ENCODE measurements at places on chromosomes 3 and 15.

DNA sequence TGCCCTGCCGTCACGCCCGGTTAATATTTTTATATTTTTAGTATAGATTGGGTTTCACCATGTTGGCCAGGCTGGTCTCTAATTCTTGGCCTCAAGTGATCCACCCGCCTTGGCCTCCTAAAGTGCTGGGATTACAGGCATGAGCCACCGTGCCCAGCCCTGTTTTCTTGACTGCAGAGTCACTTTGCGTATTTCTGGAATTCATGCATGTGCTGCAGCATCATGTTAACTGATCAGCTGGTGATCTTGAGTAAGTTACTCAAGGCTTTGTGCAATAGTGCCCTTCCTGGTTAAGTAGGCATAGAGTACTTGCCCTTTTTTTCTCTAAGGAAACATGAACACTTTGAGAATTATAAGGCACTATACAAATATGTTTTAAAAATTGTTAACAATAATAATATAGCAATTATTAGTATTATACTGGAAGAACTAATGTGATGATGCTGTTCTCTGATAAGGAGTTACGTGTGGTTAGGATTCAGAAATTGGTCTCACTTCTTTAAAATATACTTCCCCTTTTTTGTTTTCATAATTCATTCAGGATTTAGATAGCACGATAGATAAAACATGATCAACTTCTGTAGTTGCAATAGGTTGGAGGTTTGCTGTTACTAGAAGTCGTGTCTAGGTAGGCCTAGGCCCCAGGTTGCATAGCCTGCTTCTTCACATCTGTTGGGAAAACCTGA is 33.6 kb downstream of the GPR171 start:
- DNase-seq = peak; percentile 38

GRCh38 chr3:74273091-74273490 is 341.4 kb downstream of the CNTN3 start:
- DNase-seq = no peak

DNA sequence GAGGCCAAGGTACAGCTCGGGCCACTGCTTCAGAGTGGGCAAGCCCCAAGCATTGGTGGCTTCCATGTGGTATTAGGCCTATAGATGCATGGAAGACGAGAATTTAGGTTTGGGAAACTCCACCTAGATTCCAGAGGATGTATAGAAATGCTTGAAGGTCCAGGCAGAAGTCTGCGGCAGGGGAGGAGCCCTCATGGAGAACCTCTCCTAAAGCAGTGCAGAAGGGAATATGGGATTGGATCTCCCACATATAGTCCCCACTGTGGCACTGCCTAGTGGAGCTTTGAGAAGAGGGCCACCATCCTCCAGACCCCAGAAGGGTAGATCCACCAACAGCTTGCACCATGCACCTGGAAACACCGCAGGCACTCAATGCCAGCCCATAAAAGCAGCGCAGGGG is 48.1 kb upstream of the XXYLT1 start:
- DNase-seq = no peak

DNA sequence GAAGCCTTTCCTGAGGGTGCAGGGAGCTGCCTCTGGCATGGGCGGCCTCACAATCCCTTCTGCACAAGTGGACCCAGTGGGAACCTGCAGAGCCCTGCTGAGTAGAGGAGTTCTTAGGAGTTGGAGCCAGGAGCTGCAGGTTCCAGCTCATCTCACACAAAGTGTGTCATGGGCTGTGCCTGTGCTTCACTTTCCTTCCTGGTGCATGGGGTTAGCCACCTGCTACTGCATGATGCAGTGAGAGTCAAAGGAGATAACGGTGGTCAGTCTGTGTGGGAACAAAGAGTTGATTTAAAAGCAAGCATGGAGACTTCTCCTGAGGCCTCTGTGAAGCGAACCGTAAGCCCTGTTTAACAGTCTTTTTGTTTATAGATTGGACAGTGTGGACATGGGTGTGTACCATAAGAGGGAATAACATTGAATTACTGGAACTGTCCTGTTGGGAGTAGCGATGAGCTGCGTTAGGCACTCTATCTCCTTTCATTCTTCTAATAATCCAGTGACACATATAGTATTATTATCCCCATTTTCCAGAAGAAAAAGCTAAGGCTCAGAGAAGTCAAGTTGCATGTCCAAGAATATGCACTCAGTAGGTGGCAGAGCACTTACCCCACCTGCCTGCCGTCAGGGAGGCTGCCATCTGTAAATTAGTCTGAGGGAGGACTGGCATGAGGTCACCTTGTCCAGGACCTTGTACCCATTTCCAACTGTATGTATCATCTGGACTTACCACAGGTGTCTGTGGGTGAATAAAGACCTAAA is 68.7 kb upstream of the PRR23C start:
- DNase-seq = no peak

GRCh38 chr3:153633407-153633806 is 471.4 kb downstream of the RAP2B start:
- DNase-seq = no peak

- DNase-seq = no peak
Observed at GRCh38 chr3:87390821-87391220, 114.4 kb upstream of the POU1F1 start.

GRCh38 chr3:177279118-177279815 is 82.0 kb upstream of the TBL1XR1 start:
- no peak for DNase-seq

DNA sequence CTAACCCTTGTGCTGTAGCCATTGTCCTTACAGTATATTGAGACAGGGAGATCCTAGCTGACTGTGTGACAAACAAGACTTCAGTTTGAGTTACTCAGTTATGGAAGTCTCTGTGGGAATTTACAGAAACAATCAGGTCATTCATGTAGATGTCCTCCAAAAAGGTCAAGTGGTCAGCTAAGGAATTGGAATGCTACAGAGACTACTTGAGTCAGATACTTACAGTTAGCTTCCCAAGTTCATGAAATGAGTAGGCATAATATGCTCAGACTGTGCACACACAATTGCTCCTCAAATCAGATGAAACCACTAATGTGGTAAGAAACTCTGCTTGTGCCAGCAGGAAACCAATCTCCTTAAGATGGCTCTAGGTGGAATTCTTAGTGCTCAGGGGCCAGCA is 985.7 kb downstream of the NSUN3 start:
- no peak for DNase-seq

DNA sequence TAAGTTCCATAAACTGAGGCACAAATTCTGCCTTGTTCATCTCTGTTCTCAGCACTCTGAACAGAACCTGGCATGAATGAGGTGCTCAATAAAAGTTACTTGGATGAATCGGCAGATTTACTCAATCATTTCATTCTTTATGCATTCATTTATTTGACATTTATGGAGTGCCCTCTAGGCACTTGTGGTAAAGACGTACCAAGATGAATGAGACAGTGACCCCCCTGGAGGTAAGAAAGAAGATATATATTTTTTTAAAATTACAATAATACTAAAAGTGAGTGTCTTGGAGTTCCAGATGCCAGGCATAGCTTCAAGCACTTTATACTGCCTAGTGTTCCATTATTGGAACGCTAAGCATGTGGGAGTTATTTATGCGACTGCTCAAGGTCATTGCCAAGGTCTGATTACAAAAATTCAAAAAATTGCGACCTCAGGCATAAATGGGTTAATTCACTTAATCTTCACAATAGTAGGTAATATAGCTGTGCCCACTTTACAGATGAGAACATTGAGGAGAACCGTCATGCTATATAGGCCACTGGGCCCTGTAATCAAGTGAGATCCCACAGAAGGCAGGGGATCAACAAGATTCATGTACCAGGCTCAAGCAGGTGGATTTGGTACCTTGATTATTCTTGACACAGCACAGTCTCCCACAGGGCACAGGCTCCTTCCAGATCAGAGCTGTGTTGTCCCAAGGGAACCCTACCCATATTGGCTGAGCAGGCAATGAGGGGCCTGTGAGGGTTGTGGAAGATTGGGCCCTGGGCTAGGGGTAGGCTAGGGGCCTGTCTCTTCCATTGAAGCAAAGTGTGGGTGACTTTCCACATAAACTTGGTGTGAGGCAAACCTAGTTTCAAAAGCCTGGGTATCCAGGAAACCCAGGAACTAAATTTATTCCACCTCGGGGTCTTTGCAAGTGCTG is 10.7 kb downstream of the XIRP1 start:
- no peak for DNase-seq

GRCh38 chr3:13652728-13653127 is 103.8 kb downstream of the FBLN2 start:
- no peak for DNase-seq

DNA sequence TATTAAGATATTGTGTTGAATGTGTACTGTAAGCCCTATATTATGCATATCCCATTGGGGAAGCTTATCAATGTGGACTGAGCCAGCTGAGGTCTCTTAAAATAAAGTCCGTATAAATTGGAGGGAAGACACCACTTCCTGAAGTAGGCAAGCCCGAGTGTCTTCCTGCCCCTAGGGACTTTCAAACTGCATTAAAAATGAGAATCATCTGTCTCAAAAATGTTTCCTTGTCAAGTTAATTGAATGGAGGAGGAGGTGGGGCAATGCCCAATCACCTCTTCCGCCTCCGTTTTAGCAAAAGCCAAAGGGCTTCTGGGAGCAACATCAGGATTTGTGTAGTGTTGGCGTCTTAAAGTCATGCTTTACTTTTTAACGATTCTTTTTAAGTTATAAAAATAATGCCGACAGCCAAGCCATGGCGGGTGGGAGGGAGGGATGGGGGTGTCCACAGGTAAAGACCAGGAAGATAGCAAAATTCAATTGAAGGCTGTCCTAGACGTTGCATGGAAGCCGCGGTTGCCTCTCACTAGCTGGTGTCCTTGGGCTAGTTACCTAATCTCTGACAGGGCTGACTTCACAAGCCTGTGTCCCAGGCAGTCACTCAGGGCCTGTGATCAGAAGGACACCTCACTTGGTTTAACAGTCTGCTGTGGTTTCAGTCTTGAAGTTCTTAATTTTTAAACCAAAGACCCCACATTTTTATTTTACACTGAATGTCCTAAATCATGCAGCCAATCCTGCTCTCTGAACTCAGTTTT is 524.9 kb upstream of the PROK2 start:
- peak; percentile 22 for DNase-seq

GRCh38 chr15:86540840-86541467 is 461.3 kb downstream of the AGBL1 start:
- DNase-seq = no peak

GRCh38 chr3:48597408-48597800 is 2.3 kb upstream of the COL7A1 start:
- DNase-seq = no peak

DNA sequence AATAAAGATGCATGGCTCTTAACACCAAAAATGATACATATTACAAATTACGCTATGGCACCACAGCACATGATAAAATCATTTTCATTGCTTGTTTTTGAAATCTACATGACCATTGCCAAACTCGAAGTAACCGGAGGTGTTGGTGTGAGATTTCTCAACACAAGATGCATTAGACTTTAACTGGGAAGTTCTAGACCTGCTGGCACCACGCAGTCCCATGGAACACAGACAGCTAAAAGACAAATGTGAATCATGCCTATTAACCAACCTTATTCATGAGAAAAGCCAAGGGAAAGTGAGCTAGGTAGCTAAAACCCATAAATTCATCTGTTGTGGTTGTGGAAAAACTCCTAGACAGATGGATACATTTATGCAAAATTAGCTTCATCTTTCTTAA is 595.4 kb downstream of the FOXP1 start:
- no peak for DNase-seq

DNA sequence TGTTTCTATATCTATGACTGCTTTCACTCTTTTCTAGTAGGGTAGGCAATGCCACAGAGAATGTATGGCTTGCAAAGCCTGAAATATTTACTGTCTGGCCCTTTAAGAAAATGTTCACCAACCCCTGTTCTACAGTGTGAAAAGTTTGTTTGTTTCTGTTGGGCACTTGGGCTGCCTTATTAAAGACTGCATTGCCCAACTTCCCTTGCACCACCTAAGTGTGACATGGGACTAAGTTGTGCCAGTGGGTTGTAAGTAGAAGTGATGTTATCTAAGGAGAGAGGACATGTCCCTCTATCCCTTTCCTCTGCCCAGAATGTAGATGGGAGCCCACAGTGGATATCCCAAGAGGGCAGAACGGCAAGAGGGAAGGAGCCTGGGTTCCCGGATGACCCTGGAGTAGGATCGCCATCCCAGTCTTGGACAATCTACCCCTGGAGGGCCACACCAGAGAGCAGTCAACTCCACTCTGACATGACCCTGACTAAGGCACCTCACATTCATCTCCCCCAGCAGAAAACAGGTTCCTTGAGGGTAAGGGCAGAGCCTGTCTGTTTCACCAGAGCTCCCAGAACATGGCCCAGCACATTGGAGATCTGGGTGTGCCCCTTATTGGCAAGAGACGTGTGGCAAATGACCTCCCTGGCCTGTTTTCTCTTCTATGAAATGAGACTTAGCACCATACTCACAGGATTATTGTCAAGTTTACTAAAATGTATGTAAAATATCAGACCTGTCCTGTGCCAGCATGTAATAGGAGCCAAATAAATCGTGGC is 138.8 kb downstream of the SMAD6 start:
- DNase-seq = no peak

- DNase-seq = no peak
Observed at GRCh38 chr15:83716605-83717004, 62.7 kb downstream of the ADAMTSL3 start.

- DNase-seq = no peak
Observed at GRCh38 chr3:8724108-8724752, 9.4 kb upstream of the CAV3 start.

GRCh38 chr3:88149101-88149508 is 654 bp upstream of the C3orf38 start:
- DNase-seq = peak; percentile 21

DNA sequence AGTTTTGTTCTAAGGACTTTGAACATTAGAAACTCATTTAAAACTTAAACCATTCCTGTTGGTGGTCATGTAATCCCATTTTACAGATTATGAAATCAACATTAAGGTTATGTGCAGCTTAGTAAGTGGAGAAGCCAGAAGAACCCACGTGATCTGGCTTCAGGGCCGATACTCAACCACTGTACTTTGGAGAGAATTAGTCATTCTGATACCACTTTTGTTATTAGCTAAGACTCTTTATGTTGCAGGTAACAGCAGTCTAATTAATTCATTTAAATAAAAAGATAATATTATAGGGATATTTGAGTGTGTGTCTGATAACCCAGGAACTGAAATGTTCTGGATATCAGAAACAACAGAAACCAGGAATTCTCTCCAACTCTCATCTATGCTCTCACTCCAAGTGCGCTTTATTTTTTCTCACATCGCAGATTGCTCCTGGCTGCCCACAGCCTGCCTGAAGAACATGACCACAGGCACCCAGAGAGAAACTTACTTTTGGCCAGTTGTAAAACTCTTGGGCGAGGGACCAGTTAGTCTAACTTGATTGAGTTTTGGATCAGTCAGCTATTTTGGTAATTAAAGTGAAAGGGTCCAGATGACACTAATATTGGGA is 25.2 kb downstream of the UBE2E1 start:
- peak; percentile 25 for DNase-seq

GRCh38 chr15:47422881-47423665 is 294.2 kb upstream of the SEMA6D start:
- no peak for DNase-seq

Measured in germinal center (tissue), 1 donor.